ENCODE measurements at places on chromosomes 5 and 9. TPM values are rescaled to one million over a fixed set of nuclear protein-coding genes. Genes with fewer than 3 reads are reported as not detected.

Gene SLC34A3
- polyA plus RNA-seq: 0.27 TPM

Gene GDA
- 0.26 TPM for polyA plus RNA-seq

Gene C9orf153
- not detected for polyA plus RNA-seq

Gene TAS2R1
- polyA plus RNA-seq: 0.41 TPM

Gene IQGAP2
- polyA plus RNA-seq: 4.0 TPM

Gene STPG3
- polyA plus RNA-seq: not detected

Gene DROSHA
- polyA plus RNA-seq: 109 TPM

Gene PGM5
- polyA plus RNA-seq: not detected

Gene LHX6
- polyA plus RNA-seq: 0.14 TPM

Gene LRRTM2
- polyA plus RNA-seq: 6.1 TPM

Gene KIAA1958
- 8.7 TPM for polyA plus RNA-seq

Gene PAEP
- not detected for polyA plus RNA-seq

Gene IFNA13
- not detected for polyA plus RNA-seq

Gene GDF9
- 4.6 TPM for polyA plus RNA-seq

Gene CDHR2
- polyA plus RNA-seq: 1.0 TPM

Gene ENC1
- 585 TPM for polyA plus RNA-seq

Gene CCIN
- polyA plus RNA-seq: not detected

Gene GLRA1
- not detected for polyA plus RNA-seq

Gene NDUFS6
- polyA plus RNA-seq: 73.5 TPM

Gene FOXD4
- polyA plus RNA-seq: 2.3 TPM

Gene ORM1
- not detected for polyA plus RNA-seq

Gene SHISAL2B
- not detected for polyA plus RNA-seq
